NCI-H1694 (cell line): ENCODE measurements at places on chromosomes 5 and 9.

GRCh38 chr9:38440516-38440915 lies 16.3 kb upstream of the IGFBPL1 start:
- DNase-seq = no peak

GRCh38 chr5:9766581-9766980 lies 136.4 kb upstream of the TAS2R1 start:
- no peak for DNase-seq

DNA sequence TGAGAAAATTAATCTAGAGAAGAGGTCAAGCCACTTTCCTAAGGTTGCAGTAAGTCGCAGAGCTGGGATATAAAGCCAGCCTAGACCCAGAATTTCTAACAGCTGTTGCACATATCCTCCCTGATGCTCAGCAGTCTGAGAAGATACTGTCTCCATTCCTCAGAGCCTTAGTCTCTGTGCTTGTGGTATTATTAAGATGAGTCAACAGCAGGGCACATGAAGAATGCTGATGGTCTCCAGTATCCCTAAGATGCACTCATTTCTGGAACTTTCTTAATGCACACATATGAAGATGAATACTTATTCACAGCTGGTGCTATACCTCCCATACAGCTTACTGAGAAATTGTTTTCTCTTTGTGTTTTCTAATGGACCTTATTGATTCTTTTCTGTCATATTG lies 32.5 kb downstream of the SGCD start:
- no peak for DNase-seq

DNA sequence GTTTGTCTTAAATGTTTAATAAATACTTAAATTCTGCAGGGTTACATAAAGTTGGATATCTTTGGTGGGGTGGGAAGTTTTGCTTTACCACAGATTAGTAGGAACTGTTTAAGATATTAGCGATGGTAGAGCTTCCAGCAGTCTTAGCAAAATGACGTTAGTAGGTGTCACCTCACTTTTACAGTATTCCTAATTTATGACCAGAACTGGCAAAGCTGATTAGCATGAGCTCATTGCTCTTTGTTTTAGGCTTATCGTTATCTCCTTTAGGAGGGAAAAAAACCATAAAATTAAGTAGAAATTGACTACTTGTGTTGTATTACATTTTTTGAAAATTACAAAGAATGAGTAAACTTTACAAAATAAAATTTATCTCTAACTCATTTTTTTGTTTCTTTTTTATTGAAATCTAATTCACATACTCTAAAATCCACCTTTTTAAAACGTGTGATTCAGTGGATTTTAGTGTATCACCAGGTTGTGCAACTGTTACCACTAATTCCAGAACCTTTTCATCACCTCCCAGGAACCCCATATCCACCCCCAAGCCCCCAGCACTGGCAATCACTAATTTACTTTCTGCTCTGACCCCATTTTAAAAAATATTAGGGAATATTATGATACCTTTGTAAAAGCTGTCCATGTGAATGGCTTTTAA lies 129.5 kb downstream of the TRIO start:
- no peak for DNase-seq

- no peak for DNase-seq
These were observed 68.3 kb downstream of the IQGAP2 start for GRCh38 chr5:76471406-76471805.
